ENCODE measurements at places on chromosomes 13 and 19.

DNA sequence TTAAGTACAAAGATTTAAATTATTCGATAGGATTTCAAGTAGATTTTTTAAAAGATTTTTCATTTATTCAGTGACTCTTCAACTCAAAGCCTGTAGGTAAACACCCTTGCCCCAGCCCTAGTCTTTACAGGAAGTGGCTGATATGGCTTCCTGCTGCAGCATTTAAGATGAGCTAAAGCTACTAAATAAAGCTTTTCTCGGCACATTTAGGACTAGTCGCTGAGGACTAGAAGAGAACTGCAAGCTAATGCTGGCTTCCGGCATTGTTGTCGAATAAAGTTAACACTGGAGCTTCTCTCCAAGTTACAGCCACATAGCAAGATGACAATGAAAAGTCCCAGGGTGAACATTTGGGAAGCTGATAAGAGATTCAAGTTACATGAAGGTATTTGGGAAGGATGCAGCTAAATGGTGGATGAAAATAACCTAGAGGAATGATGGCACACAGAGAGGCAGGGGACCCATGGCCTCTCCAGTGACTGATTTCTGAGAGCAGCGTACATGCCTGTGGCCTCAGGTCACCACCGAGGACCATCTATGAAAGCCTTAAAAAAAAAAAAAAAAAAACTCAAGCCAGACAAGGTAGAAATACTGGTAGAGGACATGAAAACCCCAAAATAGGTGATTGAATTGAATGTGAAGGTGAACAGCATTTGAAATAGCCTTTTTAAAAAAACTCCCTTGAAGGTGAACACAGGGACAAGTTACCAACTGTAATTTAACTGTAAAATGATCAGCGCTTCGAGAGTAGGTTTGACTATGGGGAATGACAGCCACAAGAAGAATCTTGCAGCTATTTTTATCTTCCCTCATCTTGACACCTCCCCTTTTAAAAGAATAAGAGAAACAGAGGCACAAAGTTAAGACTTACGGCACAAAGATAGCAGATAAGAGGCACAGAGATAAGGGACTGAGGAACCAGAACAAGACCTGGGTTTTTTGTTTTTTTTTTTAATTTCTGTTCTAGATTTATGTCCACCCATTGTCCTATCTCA is 155.4 kb downstream of the DCT start:
- DNase-seq = peak; percentile 26

GRCh38 chr13:74270018-74270417 is 135.8 kb upstream of the KLF12 start:
- DNase-seq = no peak

GRCh38 chr13:62129000-62129551 is 713.4 kb upstream of the PCDH20 start:
- DNase-seq = no peak

- no peak for DNase-seq
Measured at GRCh38 chr13:40341501-40341900, 324.9 kb downstream of the FOXO1 start.

- no peak for DNase-seq
Measured at GRCh38 chr13:64556376-64556775, 2673.8 kb downstream of the PCDH9 start.

GRCh38 chr19:38877781-38878574 is at the start of gene RINL:
TSS of gene RINL (minus strand) at chr19:38878275. CDS start at chr19:38876742, 1,533 bp downstream.
- peak; percentile 70 for DNase-seq

DNA sequence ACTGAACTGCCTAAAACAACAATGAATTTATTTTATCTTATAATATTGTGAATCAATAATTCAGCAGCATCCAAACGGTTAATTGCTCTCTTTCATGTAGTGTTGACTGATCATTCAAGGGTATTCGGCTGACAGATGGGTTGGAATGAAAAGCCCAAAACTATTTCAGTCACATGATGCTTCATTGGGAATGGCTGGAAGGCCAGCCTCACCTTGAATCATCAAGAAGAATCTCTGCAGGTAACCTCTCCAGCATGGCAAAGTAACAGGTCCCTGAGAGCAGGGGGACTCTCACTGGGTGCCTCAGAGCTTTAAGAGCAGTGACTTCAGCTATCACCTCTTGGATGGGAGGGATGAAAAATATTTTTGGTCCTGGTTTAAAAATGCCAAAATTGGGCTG is 1395.7 kb downstream of the OLFM4 start:
- no peak for DNase-seq

- no peak for DNase-seq
Measured at GRCh38 chr13:109381546-109382180, 404.7 kb downstream of the IRS2 start.

DNA sequence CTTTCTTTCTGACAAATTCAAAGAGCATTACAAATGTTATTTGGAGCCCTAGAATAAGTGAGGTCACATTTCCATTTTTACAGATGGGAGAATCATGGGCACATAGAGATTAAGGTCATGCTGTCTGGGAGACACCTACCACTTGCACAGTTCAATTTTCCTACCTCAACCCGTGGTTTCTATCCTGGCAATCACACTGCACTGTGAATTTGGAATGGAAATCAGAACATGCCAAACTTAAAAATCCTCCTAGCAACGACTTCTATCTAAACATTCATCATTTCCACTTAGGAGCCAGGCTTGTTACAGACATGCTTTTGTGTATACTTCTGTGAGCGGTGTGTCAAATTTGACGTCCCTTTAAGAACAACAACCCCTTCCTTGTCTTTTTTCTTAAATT is 251.5 kb downstream of the DNAJC15 start:
- no peak for DNase-seq

All from activated CD4-positive, alpha-beta T cell treated with anti-CD3 and anti-CD28 coated beads, Interleukin-2, Interleukin-4, amounts not matched to agents 100 ng/mL and 50 ng/mL, durations not matched to agents 16 hours and 8 hours (primary cell).